Thymus (tissue), 14 donors: ENCODE measurements at places on chromosomes 13 and 19. TPM values are rescaled to one million over a fixed set of nuclear protein-coding genes. Genes with fewer than 3 reads are reported as not detected.

Gene SHISA7
- polyA plus RNA-seq = 0.11 TPM

Gene N4BP2L2
- polyA plus RNA-seq = 137 TPM

Gene GSX1
- polyA plus RNA-seq = 0.37 TPM

- DNase-seq = no peak
Measured at GRCh38 chr13:23289917-23290357, 109.2 kb downstream of the SGCG start.

GRCh38 chr19:16134510-16134909, 9.0 kb upstream of the HSH2D start:
- no peak for DNase-seq

GRCh38 chr13:48888613-48889012, 87.1 kb upstream of the FNDC3A start:
- no peak for DNase-seq

DNA sequence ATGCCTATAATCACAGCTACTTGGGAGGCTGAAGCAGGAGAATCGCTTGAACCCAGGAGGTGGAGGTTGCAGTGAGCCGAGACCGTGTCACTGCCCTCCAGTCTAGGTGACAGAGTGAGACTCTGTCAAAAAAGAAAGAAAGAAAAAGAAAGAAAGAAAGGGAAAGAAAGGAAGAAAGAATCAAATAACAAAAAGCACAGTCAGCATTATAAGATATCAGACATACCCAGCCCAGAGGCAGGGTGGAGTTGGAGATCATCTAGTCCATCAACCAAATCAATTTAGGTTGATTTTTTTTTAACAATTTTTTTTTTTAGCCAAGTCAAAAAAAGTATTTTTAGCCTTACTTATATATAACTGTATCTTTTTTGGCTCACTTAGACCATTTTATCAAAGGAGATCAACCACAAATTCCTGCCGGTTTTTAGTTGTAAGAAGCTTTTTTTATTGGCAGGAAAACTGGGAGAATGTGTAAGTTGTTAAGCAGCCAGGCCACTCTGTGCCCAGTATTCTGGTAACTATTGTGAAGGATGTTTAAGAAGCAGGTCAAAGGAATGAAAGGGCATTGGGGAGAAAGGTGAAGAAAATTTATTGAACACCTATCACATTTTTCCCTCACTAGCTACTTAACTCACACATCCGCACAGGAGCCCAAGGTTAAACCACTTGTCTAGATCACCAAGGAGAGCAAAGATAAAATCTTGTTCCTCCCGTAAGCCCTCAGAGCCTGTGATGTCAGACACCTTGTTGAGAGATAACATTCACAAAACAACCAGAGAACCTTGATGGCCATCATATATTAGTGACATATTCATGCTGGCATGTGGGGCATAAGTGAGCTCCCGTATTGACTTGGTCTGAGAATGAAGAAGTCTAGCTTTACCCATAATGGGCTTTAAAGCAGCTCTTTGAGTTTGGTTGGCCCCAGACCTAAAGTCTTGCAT, 91.8 kb downstream of the COL4A2 start:
- no peak for DNase-seq

DNA sequence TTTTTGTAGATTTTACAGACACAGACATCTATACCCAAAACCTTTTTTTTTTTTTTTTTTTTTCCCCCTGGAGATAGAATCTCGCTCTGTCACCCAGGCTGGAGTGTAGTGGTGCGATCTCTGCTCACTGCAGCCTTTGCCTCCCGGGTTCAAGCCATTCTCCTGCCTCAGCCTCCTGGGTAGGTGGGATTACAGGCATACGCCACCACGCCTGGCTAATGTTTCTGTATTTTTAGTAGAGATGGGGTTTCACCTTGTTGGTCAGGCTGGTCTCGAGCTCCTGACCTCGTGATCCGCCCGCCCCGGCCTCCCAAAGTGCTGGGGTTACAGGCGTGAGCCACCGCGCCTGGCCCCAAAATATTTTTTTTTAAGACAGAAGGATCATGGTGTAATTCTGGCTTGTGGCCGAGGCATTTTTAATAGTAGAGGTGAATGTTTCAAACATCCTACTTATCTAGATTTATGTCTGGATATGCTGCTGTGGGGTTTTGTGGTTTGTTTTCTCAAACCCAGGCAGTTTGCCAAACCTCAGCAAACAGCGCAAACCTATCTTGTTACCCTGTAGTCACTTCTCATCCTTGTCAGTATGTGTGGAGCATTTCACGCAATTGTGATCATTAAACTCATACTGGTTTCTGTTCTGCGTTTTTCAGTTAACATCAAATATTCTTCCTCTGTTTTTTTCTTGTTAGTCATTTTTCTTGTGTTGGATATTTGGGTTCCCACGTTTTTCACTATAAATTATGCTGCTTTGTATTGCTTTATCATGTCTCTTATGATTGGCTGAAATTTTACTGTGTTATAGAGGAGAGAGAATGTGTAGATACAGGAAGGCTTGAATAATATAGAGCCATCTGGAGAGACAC, 36.2 kb upstream of the GARRE1 start:
- DNase-seq = peak; percentile 8

DNA sequence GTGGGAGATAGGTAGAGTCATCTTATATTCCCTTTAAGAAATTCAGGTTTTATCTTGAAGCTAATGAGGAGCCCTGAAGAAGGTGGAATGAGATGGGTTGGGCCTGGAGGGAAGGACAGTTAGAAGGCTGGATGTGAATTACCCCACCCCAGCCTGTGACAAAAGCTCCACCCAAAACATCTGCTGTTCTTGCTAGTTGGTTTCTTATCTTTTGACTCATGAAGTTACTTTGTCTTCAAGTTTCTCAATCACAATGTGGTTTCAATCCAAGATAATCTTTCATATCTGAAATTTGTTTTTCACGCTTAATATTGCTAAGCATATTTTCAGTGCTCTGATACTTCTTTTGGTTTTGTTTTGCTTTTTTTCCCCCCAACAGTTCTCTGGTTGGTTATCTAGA, 38.3 kb upstream of the HMGB1 start:
- DNase-seq = peak; percentile 63

DNA sequence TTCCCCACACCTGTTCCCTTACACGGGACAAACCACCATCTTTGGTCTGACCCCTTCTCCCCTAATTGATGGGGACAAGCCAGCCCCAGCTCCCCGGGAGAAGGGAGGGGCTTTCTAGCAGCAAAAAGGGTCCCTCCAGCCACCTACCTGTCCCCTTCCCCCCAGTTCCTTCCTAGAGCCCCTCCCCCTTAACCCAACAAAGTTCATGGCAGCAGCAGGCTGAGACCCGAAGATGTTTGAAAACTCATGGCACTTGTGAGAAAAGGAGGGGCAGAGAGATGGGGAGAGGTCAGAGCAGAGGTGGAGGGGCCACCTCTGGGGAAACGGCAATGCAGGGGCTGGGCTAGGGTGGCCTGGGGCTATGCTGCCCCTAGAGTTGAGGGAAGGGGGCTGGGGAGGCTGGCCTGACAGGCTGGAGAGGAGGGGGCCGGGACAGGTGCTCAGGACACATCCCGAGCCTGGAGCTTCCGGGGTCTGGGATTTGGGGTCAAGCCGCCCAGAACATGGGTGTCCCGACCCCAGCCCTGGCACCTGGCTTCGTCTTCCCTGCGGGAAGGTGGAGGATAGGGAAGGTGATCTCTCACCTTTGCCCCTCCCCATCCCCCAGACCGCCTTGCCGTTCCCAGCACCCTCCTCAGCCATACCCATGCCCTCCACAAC, 12.5 kb upstream of the ASF1B start:
- no peak for DNase-seq

DNA sequence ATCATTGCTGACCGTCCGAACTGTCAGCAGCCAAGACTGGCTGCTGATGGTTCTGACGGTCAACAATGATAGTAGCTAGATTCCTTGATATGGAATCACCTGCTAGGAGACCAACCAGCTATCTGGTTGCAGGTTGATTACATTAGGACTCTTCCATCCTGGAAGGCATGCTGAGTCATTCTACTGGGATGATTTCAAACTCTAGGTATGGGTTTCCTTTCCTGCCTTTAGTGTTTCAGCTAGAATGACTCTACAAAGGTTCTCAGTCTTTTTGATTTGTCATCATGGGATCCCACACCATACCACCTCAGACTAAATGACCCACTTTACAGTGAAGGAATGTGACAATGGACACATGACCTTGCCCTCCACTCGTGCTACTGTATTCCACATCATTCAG, 138.1 kb upstream of the KL start:
- no peak for DNase-seq

- DNase-seq = no peak
Measured at GRCh38 chr13:50794226-50794625, 49.3 kb downstream of the DLEU7 start.

DNA sequence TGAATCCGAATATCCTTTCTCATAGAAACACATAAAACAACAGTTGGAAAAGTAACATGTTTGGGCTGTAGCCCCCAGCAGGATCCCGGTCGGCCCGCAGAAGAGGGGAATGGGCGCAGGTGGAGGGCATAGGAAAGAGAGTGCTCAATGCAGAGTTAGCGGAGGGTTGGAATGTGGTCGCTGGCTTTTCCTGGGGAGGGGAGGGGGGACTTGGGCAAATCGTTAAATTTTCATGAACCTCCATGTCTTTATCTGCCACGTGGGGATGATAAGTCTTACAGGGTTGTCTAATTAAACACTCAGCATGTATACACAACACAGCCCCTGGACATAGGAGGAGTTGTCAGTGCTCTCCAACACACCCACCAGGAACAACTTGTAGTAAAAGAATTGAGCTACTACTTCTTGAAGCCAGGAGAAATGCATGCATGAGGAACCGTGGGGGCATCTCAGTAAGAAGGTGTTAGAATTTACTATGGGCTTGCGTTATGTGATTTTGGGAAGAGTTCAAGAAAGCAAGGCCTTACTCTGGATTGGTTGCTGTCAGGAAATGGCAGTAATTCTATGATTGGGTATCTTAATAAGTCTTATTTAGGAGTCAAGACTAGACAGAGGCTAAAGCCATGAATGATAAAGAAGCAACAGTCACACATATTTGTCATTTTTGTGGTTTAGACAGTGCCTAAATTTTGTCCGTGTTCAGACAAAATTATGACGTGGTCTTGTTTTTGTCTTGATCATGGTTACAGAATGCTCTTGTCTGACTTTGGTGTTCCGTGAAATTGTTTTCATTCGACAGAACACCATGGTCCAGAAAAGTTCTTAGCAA, 671 bp upstream of the SLC46A3 start:
- DNase-seq = no peak
